Stimulated activated CD4-positive, alpha-beta T cell treated with anti-CD3 and anti-CD28 coated beads, Interleukin-1b, Interleukin-23, amount 100 ng/mL, for 24 hours (primary cell): ENCODE measurements at places on chromosomes 16 and 17.

- no peak for DNase-seq
Measured at GRCh38 chr17:1123921-1124715, 55.7 kb downstream of the ABR start.

- no peak for DNase-seq
Measured at GRCh38 chr16:56629531-56629930, 2.9 kb upstream of the MT1M start.

DNA sequence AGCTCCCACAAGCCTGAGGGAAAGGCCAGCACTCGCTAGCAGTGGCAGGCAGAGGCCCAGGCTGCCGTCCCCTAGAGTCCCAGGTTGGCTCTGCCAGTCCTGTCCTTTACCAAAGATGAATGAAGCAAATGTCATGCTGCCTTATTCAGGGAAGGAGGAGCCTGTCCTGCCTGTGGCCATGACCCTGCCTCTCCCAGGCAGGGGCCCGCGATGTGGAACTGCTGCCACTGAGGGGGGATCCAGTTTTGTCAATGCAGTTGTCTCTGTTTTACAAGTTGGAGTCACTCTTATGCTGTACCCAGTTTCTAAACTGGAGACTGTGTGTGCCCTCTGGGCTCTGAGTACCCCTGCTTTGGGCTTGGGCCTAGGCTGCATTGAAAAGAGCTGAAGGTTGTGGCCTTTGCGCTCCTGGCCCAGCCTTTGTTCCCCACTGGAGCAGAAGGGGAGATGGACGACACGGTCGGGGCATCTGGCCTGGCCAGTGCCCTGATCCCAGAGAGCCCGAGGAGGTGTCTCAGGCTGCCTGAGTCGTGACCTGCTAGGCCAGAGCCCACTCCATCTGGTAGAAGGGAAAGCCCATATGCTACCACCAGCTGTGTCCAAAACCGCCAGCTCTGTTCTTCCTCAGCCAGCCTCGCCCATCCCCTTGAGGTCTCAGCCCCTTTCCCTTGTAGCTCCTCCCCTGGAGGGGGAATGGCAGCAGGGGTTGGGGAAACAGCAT lies 5.5 kb downstream of the LIMD2 start:
- no peak for DNase-seq

- no peak for DNase-seq
Measured at GRCh38 chr16:10846213-10846998, 27.8 kb upstream of the TVP23A start.

- no peak for DNase-seq
Measured at GRCh38 chr16:17989255-17989654, 347.3 kb downstream of the NPIPA8 start.

DNA sequence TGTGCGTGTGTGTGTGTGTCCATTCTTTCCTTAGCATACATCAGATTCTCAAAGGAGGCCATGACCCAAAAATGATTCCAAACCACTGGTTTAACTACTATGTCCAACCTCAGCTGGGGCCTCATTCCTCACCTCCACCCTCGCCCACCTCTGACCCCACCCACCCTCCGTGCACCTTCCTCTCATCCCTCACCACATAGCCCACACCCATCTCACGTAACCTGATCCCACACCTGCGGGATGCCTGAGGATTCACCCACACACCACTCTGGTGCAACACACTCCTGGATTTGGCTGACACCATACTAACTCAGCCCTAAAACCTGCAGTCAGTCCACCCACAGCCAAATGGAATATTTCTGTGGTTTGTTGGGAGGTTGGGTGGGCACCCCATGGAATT lies 3.3 kb upstream of the CSNK2A2 start:
- DNase-seq: no peak
